ENCODE measurements at places on chromosomes 3 and 15.

- DNase-seq = no peak
These were observed 35.8 kb downstream of the CPEB1 start for GRCh38 chr15:82611348-82611747.

DNA sequence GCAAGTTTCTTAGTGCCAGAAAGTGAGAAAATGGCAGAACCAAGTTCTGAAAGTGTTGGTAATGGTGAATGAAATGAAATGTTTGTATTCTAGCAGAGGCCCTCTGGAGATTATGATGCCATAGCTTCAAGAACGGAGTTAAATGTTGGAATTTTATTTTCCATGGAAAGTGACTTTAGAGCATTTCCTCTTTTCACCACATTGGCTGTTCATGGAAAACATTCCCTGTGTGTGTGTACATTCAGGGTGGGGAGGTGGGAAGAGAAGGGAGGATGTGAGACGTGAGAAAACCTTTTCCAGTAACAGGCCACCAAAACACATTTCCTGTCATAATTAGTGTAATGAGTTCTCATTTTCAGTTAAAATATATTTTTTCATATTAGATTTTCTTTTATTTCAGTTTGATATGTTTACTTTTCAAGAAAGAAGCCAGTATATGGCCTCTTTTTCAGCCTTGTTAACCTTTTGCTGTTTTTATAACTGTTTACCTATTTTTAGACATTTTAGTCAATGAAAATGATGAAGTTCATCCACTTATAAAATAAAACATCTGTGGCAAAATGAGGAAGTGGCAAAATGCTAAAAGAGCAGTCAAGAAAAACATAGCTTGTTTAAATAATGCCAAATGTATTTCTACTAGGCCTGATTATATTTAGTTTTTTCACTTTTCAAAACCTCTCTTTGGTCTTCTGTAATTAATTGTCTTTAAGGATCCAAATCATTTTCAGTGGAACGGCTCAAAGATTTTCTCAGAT lies 21.6 kb downstream of the SAMMSON start:
- no peak for DNase-seq

- DNase-seq = no peak
These were observed 200.7 kb downstream of the SATB1 start for GRCh38 chr3:18224426-18224825.

DNA sequence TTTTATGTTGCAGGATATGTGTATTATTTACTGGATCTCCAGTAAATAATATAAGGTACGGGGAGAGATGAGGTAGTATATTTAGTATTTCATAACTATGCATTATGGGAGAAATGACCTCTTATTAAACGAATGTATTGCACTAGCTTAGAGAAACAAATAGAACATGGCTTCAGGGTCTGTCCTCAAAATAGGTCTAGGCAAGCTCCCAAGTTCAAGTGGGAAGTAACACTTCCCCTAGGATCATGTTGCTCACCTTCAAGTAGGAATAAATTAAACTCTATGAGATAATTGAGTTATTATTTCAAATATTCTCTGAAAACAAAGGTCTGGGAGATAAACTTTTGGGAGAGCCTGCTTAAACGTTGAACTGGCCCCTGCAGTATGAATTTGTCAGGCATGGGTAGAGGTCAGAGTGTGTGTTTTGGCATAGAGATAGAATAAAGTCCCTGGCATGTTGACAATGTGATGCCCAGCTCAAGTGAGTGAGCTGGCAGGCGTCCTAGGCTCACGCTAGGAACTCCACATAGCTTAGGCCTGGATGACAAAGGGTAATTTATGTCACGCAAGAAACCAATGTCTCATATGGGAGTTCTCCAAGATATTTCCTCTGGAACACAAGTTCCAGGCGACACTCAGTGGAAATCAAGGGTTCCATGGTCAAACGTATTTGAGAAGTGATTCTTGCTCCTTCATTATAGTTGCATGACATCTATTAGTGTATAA lies 236.8 kb downstream of the CACNA2D3 start:
- no peak for DNase-seq

DNA sequence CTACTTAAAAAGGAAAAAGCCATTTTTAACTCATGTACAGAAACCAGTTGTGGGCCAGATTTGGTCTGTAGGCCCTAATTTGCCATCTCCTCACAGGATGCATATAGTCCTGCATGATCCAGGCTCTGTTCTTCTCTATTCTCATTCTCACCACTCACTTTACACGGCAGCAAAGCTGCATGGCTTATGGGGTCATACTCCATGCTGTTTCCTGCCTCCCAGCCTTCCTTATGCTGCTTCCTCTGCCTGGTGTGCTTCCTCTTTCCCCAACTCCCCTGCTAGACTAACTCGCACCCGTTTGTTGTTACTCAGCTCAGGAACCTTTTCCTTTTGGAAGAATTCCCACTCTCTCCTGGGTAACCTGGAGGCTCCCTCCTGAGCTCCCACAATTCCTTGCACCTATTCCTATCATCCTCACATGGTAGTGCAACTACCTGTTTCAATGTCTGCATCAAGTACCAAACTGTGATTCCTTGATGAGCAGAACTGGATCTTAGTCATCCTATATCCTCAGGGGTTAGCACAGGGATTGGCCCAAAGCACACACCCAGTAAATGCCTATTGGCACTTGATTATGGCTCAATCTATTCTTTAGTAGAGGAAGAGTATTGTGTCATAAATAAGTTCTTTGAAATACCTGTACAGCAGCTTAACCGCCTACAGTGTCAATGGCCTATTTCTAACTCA lies 172.1 kb upstream of the MITF start:
- no peak for DNase-seq

- no peak for DNase-seq
These were observed 66.8 kb upstream of the BLM start for GRCh38 chr15:90650117-90650955.

DNA sequence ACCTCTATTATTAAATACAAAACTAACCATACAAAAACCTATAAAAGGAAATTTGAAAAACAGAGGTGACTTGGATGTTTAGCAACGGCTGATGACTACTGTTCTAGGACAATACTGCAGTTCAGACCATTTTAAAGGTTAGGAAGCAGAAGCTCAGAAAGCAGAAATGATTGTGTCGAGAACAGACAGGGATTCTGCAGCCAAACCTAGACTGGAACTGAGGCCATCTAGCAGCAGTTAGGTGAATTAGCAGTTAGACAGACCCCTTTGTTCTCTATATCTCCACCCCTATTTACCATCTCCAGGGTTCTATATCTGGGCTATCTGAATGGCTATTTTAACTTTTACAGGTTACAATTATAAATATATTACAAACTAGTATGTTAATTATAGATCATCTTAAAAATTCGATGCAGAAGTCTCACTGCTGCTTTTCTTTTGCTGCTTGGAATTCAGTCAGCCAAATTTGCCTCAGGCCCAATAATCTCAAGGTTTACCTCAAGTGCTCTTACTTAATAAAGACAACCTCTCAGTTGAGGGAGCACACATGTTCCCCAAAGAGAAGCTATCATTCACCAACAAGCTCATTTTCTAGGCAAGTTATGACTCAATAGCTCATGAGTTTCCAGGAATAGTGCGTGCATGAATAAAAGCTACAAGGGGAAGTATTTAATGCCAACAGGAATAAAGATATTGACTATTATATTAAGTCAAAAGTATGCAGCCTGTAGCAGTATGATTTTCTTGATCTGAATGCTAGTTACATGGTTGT lies 9.3 kb upstream of the IL1RAP start:
- DNase-seq = no peak

- no peak for DNase-seq
These were observed 94.4 kb downstream of the ST6GAL1 start for GRCh38 chr3:187024536-187025226.

DNA sequence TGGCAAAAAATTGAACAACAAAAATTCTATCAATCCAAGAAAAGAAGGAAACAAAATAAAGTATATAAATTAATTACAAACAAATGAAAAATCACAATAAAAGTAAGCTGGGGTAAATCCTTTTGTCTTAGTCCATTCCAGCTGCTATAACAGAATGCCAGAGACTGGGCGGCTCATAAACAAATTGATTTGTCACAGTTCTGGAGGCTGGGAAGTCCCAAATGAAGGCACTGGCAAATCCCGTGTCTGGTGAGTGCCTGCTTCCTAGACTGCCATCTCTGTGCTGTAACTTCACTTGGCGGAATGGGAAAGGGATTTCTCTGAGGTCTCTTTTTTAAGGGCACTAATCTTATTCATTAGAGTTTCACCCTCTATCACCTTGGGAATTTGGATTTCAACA lies 53.6 kb upstream of the RPL35A start:
- DNase-seq = no peak

Measured in Panc1 (cell line).